ENCODE measurements at places on chromosomes 1 and 21.

DNA sequence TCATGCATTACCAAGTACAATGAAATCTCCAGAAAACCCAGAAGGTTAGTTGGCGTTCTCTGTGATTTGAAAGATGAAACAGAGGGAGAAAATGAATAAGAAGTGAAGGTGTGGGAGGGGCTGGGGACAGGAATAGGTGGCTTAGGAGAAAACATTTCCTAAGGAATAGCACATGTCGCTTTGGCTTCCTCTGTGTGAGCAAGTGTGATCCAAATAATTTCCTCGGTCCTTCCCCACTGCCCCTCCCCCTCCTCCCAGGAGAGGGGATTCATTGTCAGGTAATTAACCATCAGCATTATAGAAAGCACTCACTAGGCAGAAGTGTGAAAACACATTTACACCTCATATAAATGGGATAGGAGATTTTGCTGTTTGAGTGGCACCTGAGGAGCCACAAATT is 105.5 kb downstream of the NUF2 start:
- no peak for DNase-seq

DNA sequence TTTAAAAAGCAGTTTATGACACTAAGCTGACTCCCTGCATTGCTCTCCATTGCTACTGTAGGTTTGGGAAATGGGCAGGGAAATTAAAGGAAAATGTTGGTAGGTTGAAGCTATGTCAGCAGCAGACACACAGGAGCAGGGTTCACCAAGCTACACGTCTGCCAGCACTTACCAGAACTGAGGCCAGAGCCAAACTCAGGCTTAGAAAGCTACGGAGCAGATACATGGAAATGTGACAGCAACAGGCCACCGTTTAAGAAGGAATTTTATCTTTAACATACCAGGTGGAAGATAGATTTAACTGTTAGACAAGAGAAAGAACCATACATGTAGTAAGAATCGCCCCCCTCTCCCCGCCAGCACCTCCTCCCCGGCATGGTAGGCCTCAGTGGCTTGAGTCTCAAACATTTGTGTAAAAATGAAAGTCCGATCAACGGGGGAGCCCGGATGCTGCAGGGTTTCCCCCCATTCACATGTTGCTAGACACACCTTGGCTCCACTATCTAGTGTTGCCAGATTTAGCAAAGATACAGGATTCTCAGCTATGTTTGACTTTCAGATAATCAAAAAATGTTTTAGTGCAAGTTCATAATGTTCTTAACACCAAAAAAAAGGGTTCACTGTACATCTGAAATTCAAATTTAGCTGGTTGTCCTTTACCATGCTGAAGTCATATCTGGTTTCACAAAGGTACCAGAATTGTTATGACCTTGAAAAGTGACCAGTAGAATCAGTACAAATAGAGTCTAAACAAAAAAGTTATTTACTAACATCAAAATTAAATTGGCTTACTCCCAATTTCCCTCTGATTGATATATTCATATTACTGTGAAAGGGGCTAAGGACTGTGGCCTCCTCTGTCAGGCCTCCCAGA is 6.7 kb downstream of the OR2T11 start:
- DNase-seq: no peak

GRCh38 chr1:71269179-71269578 is 188.3 kb upstream of the ZRANB2 start:
- DNase-seq: no peak

GRCh38 chr1:14332158-14332557 is 266.3 kb upstream of the KAZN start:
- DNase-seq: no peak

DNA sequence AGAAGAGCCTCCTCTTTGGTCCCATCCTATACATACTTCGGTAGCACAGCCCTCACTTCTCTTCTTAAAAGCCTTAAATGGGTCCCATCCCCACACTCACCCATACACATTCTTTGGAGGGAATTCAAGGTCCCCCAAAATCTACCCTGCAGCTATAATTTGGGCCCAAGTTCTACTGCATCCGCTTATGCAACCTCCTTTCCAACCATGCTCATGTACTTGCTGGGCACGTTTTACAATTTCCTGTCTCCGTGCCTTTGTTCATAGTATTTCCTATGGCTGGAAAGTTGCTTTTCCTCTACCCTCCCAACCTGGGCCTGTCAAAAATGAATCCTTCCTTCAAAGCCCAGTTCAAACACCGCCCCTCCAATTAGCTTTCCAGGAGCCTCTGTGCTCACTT is 99.7 kb downstream of the SLC45A1 start:
- no peak for DNase-seq

GRCh38 chr1:41380195-41380594 is 19.0 kb downstream of the FOXO6 start:
- no peak for DNase-seq

DNA sequence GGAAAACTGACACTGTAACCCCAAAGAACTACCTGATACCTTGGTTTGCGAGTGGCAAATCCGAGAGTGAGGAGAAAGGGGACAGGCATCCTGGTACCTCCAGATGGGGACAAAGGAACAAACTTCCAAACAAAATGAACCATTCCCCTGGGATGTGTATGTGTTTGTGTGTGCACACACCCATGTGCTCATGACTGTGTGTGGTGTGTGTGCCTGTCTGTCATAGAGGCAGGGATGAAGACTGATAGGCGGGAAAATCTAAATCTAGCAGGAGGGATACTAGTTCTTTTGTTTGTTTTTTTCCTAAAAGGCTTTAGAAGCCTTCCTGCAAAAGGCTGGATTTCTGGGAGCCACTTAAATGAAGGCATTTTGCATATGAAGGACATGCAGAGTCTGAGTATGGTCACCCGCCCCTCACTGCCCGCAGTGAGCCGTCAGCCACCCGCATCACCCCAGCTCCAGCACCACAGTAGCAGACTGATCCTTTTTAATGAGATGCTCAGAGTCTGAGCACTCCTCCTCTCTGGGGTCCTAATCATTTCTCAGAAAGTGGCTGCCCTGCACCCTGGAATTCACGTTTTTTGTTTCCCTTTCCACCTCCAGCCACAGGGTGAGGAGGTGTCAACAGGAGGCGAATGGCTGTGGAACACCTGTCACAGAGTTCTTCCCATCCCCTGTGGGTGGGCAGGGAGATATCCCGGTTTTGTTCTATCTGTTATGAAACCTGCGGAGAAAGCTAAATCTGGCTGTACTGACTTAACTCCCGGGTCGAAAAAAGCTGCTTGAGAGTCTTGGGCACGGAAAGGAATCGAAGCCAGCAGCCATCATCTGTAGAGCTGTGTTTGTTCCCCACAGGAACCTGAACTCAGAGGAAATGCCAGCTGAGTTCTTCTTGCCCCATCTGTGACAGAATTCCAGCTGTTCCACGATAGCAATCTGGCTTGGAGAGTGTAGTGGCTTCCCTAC is 34.9 kb downstream of the UTP25 start:
- DNase-seq: no peak

GRCh38 chr1:42639116-42639515 is 19.1 kb upstream of the PPIH start:
- no peak for DNase-seq

DNA sequence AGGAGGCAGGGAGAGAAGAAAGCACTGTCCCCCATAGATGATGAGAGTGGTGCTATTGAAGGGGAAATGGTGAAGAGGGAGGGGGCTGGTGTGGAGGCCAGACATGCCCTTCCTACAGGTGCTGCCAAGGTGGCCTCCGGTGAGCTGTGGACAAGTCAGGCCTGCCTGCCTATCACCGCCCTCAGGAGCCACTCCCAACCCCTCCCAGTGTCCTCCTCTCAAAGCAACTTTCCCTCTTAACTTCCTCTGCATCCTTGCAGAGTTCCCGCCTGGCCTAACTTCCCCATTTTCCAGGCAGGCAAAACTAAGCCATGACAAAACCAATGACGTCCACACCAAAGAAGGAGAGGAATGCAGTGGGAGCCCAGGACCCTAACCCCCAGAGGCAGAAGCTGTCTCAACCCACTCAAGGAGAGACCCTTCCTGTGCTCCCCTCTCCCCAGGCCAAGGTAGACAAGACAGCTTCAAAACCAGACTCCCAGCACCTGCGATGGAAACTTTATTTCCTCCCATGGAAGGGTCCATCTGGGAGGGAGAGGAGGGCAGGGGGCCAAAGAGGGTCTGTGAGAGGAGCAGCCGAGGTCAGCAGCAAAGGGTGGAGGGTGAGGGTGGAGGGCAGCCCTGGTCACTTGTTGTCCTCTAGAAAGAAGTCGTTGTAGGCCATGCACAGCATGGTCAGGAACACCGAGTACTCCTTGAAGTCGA is 1.0 kb upstream of the S100A6 start:
- no peak for DNase-seq

GRCh38 chr1:6414443-6414844 is 5.3 kb downstream of the HES2 start:
- DNase-seq: no peak

DNA sequence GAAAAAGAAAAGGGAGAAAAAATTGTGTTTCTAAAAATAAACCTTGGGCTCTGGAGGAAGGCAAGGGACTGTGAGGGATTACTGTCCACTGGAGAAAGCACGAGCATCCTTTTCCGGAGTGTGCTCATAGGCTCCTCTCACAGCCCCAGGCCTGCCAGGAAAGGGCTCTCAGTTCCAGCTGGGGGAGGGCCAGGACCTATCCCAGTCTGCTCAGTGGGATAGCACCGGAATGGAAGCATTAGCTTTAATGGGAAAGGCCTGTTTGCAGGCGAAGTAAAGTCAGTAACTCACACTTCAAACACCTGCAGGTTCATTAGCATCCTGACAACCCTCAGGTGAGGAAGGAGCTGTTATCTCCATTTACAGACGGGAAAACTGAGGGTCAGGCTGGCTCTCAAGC is 113.9 kb upstream of the USP24 start:
- no peak for DNase-seq

DNA sequence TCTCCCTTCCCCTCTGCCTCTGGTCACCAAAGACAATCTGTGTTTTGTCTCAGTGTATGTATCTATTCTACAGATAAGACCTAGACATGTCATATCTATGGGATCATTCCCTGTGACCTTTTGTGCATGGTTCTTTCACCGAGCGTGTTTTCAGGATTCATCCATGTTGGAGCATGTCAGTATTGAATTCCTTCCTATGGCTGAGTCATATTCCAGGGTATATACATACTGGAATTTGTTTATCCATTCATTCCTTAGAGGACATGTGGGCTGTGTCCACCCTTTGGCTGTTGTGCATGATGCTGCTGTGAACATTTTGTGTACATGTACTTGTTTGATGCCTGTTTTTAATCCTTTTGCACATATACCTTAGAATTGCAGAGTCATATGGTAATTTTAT is 69.9 kb downstream of the NFASC start:
- no peak for DNase-seq

GRCh38 chr1:117586747-117587498 is 18.9 kb upstream of the TENT5C start:
- no peak for DNase-seq

DNA sequence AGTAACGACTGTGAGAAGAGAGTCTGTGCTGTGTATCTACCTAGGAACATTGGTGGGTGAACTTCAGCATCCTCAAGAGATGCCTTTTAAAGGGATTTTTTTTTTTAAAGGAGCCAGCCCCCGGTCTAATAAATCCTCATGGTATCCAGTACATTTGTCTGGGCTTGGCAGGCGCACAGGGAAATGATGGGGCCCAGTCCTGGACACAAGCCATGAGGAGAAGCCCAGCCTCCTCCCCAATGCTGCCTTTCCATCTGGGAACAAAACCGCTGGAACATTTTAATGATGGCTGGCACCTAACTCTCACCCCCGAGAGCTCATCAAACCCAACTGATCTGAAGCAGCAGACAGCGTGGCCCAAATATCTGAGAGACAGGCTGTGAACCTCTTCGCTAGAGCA is 64.2 kb downstream of the ACOT7 start:
- DNase-seq: no peak

DNA sequence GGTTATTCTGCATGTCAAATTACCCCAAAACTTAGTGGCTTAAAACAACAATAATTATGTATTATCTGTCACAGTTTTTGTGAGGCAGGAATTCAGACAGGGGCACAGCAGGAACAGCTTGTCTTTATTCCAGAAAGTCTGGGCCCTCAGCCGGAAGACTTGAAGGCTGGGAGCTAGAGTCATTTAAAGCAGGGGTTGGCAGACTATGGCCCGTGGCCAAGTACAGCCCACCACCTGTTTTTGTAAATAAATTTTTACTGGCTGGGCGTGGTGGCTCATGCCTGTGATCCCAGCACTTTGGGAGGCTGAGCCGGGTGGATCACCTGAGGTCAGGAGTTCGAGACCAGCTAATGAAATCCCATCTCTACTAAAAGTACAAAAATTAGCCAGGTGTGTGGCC is 39.6 kb upstream of the KDM4A start:
- no peak for DNase-seq

DNA sequence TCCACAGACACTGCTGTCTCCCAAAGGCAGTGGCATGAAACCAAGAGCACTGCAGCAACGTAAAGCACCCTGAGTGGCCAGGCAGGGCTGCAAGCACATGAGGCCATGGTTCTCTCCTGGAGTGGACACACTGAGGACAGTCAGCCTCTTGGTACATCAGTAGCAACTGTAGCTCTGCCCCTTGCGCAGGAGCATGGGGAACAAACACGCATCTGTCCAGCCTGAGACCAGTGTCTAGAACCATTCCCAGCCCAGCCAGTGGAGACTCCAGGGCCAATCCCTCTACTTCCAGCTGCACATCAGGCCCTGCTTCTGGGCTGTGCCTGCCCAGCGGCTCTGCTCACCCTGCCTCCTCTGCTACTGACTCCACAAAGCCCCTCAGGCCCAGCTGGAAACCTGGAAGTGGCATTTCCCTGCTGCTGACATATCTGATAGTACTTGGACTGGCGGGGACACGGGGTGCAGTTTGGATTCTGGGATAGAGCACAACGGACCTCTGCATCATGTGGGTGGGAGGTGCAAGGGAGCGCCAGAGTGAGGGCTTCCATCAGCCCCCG is 49.0 kb downstream of the TOR1AIP2 start:
- no peak for DNase-seq

DNA sequence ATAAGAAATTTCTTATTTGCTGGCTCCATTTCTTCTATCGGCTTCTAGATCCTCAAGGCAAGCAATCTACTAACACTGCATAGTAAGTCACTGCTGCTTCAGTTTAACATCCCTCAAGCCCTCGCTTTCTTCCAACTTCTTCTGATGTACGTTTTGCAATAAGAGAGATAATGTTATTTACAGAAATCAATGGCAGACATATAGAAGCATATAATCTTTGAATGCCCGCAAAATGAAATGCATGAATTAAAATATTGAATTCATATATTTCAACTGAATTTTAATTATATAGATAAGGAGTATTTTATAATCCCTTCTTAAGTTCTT is 143.8 kb downstream of the KCTD3 start:
- no peak for DNase-seq

DNA sequence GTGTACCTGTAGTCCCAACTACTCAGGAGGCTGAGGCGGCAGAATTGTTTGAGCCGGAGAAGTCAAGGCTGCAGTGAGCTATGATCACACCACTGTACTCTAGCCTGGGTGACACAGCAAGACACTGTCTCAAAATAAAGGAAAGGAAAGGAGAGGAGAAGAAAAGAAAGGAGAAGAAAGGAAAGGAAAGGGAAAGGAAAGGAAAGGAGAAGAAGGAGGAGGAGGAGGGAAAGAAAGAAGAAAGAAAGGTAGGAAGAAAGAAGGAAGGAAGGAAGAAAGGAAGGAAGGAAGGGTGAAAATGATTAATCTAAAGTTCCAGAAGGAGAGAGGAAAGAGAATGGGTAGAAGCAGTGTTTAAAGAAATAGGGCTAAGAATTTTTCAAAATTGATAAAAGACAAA is 12.2 kb downstream of the SPOCD1 start:
- no peak for DNase-seq
